Mesendoderm (in vitro differentiated cells): ENCODE measurements at places on chromosomes 7 and 10.

DNA sequence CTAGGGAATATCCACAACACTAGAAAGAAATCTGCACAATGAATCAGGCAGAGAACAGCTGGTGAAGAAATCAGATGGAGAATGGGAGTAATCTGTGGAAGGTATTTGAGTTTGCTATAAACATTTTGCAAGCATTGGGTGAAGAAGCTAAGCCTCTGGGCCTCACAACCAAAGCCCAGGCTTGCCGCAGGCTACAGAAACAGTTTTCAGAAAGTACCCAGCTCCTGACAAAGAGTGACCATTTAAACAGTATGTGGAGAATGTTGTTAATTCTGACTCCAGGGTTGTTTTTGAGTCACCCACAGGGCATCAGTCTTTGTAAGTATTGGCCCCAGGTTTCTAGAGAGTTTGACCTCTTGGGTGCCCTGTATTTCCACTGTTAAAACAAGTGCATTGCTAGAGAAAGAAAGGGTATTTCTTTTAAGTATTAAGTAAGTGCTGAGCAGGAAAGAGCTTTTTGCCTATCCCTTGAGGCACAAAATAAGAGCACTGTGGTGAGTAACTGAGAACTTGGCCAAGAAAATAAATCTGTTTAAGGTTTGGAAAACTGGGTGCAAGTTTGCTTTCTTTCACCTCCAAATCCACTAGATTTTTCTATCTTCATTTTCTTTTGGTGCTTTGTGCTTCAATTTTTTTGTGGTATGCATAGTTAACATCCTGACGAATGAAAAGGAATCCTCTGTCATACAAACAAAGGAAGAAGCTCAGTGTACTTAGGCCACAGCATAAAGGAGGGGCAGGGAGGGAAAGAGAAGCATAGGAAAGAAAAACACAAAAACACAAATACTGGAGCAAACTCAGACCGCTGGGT, 691.8 kb downstream of the SUGCT start:
- H3K4me3 ChIP-seq, result no peak overlapping the region
- no peak overlapping the region for H3K27ac ChIP-seq
- H3K4me1 ChIP-seq, result no peaks in the 10 kb centered on the region
- no peaks in the 10 kb centered on the region for H3K36me3 ChIP-seq
- H3K27me3 ChIP-seq, result no peaks in the 10 kb centered on the region

DNA sequence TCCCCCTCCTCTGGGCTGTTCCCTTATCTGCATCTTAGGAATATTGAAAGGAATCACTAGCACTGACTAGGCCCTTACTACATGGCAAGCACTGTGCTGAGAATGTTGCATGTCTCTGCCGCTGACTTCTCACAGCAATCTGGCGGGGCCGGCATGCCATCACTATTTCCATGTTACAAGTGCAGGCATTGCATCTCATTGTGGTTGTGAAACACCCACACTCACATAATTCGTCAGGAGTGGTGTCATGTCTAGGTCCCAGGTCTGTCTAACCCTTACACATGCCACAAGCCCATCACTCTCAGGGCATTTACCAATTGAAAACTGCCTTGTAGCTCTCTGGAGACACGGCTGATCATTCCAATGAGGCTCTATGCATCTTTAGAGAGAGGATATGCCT, 8.5 kb upstream of the IL2RA start:
- no peaks in the 10 kb centered on the region for H3K4me1 ChIP-seq
- no peak overlapping the region for H3K4me3 ChIP-seq
- no peak overlapping the region for H3K27ac ChIP-seq
- no peaks in the 10 kb centered on the region for H3K36me3 ChIP-seq

- no peak for DNase-seq
- H3K4me1 ChIP-seq, result no peaks in the 10 kb centered on the region
- H3K27ac ChIP-seq, result no peak overlapping the region
- H3K4me3 ChIP-seq, result no peak overlapping the region
These were observed 24.2 kb upstream of the ARPC1A start for GRCh38 chr7:99301496-99301895.

- no peaks in the 10 kb centered on the region for H3K27me3 ChIP-seq
- no peak overlapping the region for H3K4me3 ChIP-seq
- no peaks in the 10 kb centered on the region for H3K36me3 ChIP-seq
These were observed 36.2 kb downstream of the BEND7 start for GRCh38 chr10:13492493-13493180.

GRCh38 chr10:72335394-72336258, 19.1 kb downstream of the DNAJB12 start:
- DNase-seq, result no peak
- no peak overlapping the region for H3K27ac ChIP-seq
- H3K27me3 ChIP-seq, result no peaks in the 10 kb centered on the region
- H3K4me1 ChIP-seq, result peaks cover 9% of the 10 kb centered on the region
- peaks cover 7% of the 10 kb centered on the region for H3K36me3 ChIP-seq

- no peak overlapping the region for H3K4me3 ChIP-seq
- H3K4me1 ChIP-seq, result peaks cover 22% of the 10 kb centered on the region
- no peaks in the 10 kb centered on the region for H3K27me3 ChIP-seq
- H3K27ac ChIP-seq, result no peak overlapping the region
- no peak for DNase-seq
- H3K36me3 ChIP-seq, result no peaks in the 10 kb centered on the region
These were observed 35.8 kb upstream of the LYZL1 start for GRCh38 chr10:29252811-29253689.

- no peak overlapping the region for H3K4me3 ChIP-seq
- no peak overlapping the region for H3K27ac ChIP-seq
- DNase-seq, result no peak
- H3K4me1 ChIP-seq, result no peaks in the 10 kb centered on the region
- H3K36me3 ChIP-seq, result no peaks in the 10 kb centered on the region
These were observed 1.0 kb downstream of the ADCK2 start for GRCh38 chr7:140673774-140674155.
